ENCODE measurements at places on chromosomes 1 and 21.
A peak's percentile ranks its signal among the peaks of the same experiment; 100 is the strongest.

GRCh38 chr1:98119796-98120195 is 199.0 kb upstream of the DPYD start:
- no peak for DNase-seq

DNA sequence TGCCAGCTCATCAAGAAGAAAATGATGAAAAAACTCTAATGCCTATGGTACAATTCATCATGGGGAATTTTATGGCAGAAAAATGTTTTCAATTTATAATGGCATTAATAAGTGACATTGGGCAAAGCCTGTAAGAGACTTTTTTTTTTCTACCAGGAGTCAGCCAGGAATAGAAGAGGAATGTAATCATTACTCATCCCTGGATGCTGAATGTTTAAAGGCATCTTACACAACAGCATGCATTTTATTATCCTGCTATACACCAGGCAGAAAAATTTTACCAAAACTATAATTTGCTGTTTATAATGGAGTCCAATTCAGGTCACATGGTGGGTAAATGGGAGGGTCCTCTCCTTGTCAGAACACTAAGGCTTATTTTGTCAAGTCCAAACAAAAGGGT is 189.9 kb upstream of the BEND5 start:
- DNase-seq: no peak

DNA sequence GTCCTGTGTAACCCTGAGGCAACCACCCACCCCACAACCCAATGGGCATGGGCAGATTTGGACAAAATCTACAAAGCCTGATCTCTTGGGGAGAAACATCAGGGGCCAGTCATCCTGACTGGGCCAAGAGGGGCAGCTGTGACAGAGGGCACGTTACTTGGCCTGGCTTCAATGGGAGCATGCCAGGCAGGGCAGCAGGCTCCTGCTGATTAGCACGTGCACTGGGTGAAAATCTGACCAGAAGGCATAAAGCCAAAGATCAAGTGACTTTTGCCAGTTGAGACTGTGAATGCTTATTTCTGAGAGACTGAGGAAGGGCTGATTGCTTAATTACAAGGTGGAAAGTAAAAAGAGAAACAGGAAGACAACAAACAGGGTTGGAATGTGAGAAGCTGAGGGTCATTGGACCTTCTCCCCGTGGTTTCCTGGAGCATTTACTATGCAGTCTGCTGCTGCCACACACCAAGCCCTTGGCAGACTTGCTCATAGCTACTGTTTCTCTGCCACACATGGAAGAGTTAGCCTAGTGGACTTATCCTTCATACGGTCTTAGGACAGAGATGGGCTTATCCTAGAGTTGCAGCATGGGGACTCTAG is 39.8 kb upstream of the TNR start:
- no peak for DNase-seq

DNA sequence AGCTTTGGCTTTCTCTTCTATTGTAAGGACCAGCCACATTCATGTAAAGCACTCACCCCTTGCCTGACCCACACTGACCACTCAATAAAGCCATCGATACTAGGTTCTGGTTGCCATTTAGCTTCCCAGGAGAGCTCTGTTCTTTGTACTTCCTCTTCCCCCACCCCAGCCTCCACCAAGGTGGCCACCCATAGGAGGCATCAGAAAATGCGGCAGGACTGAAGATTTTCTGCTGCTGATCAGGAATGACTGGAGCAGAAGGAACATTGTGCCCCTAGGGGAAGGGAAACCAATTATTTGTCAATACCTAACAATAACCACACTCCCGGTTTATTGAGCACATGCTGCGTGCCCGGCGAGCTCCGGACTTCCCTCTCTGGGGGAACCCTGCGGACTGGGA is 5.2 kb upstream of the SMIM12 start:
- DNase-seq: no peak

- DNase-seq: no peak
Measured at GRCh38 chr1:203239081-203239480, 9.6 kb upstream of the CHIT1 start.

- DNase-seq: no peak
Measured at GRCh38 chr1:4772294-4773010, 118.0 kb downstream of the AJAP1 start.

- DNase-seq: no peak
Measured at GRCh38 chr21:36478207-36478701, 1.7 kb downstream of the CLDN14 start.

GRCh38 chr1:153881751-153882150 is 41.0 kb downstream of the GATAD2B start:
- DNase-seq: no peak

GRCh38 chr21:45439161-45439872 is 34.4 kb downstream of the COL18A1 start:
- peak; percentile 83 for DNase-seq

Measured in CD4-positive, alpha-beta T cell treated with Interleukin-15 for 4 hours (primary cell).